ENCODE measurements at places on chromosomes 12 and 14.

GRCh38 chr14:49036984-49037516 is 549.1 kb downstream of the RPS29 start:
- DNase-seq = no peak

- no peak for DNase-seq
These were observed 4.8 kb upstream of the SERPINA9 start for GRCh38 chr14:94480809-94481208.

- DNase-seq = no peak
These were observed 114.0 kb downstream of the PRMT8 start for GRCh38 chr12:3604748-3605586.

DNA sequence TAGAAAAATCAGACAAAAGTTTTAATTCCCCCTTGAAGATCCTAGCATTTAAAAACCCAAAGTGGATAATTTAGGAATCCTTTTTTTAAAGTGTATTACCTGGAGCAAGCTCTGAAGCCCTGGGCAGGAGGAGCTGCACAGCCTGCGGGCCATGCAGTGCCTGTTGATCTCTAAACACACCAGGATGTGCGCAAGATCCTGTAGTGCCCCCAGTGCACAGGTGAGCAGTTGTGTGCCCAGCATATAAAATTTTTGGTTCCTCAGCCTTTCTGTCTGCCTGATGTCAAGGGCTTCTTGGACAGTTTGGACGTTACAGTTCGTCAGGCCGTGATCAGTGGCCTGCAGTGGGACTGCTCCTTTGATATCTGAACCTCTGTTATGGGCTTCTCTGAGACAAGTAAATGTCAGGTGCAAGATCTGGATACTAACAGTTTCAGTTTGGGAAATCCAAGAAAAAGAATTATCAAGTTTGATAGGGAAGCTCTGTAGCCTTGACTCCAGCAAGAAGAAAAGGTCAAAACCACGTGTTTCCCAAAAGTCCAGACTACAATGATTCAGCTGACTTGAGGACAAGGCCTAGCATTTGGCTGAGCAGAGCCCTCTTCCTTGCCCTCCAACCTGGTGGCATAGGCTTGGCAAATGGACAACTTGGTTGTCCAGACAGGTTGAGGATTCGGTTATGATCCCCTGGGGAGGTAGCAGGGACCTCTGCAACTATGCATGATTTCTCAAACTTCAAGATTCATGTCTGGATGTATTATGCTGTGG is 1.0 kb downstream of the ATXN7L3B start:
- DNase-seq = no peak

DNA sequence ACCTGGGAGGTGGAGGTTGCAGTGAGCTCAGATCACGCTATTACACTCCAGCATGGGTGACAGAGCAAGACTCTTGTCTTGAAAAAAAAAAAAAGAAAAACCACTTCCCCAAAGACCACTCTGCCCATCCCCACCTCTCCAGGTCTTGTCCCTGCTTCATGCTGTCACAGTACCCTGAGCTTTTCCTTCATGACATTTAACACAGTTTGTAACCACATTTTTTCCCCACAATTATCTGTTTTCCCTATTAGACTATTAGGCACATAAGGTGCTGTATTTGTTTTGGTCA is 6.9 kb downstream of the HECTD1 start:
- no peak for DNase-seq

DNA sequence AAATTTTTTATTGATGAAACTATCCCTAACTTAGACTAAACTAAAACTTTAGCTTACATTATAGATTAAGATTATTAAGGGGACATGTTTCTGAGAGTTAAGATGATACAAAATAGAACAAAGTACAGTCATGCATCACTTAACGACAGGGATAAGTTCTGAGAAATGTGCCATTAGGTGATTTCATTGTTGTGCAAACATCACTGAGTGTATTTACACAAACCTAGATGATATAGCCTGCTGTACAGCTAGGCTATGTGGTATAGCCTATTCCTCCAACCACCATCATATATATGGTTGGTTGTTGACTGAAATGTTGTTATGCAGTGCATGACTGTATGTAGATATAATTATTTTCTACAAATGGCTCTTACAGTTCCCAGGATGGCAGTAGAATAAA is 46.5 kb downstream of the ATP6V1D start:
- no peak for DNase-seq

DNA sequence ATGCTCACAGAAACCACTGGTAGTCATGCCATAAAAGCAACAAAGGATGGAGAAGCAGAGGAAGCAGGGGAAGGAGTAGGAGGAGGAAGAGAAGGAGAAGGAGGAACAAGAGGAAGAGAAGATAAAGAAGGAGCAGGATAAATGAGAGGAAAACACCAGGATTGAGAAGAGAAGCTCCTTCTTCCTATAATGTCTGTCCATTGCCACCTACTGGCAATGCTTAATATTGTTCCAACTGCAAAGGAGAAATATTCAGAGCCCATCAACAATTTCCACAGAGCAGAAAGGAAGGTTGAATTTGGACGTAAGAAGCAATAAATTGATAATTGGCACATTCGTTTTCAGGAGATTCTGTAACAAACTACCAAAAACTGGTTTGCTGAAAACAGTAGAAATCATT is 898.4 kb downstream of the SLC16A7 start:
- DNase-seq = no peak

DNA sequence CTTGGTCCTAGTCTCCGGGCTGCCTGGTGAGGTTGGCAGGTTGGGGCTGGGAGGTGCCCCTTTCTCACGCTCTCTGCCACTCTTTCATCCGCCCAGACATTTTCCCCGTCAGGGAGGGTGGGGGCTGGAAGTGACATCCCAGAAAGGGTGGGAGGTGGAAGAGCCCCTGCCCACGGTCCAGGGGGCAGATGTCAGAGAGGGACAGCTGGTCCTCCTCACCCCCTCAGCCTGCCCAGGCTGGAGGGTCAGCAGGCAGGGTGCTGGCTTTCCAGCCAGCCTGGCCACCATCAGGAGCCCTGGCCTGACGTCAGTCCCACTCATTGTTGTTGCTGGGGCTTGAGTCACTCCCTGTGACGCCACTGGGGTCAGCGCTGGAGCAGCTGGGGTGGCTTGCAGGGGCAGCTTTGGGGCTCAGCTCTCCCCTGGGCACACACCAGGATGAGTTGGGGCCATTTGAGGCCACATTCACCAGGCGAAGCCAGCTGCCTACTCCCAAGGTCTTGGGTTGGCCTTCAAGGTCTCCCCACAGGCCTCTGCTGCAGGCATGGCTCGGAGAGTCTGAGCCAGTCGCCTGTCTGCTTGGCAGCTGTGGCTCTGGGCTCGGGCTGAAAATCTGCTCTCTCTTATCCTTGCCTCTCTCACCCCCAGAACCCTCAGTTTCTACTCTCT is 5.7 kb upstream of the ATG101 start:
- no peak for DNase-seq

DNA sequence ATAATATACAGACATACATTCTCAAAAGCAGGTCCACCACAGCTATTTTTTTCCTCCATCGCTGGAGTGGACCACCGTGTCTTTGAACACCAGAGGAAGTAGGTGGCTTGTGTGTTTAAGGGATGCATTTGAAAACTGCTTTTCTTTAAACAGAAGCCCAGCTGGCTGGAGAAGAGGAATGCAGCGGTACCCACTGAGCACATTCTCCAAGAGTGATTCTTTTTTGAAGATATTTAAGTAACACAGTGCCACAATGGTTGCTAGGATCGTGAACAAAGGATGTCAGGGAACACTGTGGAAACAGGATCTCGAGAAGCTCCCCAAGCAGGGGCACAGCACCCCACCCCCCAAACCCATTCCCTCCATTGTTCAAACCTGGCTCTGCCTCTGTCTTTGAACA is 286.6 kb upstream of the PWP1 start:
- DNase-seq = no peak

DNA sequence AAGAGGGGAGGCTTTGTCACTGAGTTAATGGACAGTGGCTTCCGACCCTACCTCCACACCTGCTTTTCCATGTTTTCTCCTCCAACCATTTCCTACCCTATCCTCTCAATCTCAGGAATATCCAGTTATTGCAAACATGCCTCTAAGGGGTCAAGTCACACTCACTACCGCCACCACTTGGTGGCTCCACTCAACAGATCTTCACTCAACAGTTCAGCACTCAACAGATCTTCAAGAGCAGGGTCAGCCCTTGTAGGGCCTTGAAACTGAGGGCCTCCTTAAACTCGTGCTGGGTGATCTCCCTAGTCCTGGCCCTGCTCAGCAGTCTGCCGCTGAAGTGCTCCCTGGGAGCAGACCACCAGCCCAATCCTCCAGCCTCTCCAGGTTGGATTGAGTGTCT is 14.2 kb downstream of the ZNF641 start:
- no peak for DNase-seq

DNA sequence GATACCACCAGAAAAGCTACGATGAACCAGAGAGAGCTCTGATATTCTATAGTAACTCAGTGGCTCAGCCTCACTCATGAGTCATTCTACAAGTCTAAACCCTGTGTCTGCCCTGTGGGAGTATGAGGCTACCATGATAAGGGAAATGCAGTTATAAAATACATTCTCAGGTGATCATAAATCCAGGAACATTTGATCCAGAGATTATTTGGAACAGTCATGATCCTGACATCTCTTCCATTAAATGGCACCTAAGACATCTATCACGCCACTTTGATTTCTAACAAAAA is 202.6 kb upstream of the RASSF8 start:
- no peak for DNase-seq

- no peak for DNase-seq
These were observed 77.3 kb downstream of the NOS1 start for GRCh38 chr12:117284140-117284539.

- DNase-seq = no peak
These were observed 856.6 kb upstream of the MGAT4C start for GRCh38 chr12:87112571-87113345.

GRCh38 chr12:129911428-129912049 is 7.7 kb upstream of the TMEM132D start:
- no peak for DNase-seq

- DNase-seq = no peak
These were observed 156.1 kb upstream of the FSCB start for GRCh38 chr14:44663136-44663535.

GRCh38 chr14:91328313-91329050 is 84.0 kb upstream of the GPR68 start:
- DNase-seq = no peak

DNA sequence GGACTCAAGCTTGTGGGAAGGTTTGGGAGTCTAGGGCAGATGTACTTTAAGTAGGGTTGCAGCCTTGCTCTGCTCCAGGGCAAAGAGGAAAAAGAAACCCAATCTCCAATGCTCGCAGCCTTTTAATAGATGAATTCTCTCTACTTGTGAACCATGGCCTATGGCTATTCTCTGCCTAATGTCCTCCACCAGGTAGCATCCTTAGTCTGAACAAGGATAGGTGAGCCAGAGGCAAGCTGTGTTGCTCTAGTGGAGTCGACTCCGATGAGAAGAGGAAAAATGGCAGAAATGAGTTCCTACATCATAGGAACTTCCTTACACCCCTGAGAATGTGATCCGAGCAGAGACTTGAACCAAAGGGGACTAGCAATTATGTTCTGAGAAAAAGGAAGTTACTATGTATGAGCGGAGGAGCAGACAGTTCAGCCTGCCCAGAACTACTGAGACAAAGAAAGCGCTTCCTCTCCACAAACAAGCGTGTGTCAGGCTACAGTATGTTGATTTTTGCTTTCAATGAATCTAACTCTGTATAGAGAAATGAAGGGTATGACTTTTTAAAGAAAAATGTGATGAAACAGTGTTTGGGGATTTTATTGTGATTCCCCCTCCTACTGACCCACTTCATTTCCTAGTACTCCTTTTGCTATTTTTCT is 153.6 kb upstream of the ARID2 start:
- DNase-seq = no peak

DNA sequence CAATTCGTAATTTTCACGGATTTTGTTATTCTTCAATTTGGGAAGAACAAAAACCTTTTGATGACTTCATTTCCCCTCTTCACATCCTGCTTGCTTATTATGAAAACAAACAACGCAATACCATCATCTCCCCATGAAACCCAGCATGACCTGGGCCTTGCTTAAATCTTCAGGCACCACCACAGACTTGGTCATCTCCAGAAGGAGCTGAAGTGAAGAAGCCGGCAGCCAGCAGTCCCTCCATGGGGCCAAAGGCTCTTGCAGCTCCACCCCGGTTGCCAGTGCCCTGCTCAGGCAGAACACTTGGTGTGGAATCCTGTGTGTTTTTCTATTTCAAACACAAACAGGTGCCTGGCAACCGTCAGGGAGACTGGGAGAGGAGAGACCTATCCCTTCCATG is 982.9 kb upstream of the TMEM132C start:
- DNase-seq = no peak

DNA sequence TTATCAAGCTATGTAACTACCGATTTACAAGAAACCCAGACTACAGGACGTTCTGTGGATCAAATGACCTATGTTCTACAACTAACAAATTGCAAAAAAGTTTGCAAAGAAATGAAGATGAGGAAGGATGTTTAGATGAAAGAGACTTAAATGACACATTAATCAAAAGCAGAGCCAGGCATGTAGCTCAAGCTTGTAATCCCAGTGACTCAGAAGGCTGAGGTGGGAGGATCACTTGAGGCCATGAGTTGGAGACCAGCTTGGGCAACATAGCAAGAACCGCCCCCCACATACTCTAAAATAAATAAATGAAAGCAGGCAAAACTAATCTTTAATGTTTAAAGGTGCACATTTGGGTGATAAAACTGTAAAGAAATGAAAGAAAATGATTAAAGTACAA is 331.9 kb downstream of the BTG1 start:
- no peak for DNase-seq

DNA sequence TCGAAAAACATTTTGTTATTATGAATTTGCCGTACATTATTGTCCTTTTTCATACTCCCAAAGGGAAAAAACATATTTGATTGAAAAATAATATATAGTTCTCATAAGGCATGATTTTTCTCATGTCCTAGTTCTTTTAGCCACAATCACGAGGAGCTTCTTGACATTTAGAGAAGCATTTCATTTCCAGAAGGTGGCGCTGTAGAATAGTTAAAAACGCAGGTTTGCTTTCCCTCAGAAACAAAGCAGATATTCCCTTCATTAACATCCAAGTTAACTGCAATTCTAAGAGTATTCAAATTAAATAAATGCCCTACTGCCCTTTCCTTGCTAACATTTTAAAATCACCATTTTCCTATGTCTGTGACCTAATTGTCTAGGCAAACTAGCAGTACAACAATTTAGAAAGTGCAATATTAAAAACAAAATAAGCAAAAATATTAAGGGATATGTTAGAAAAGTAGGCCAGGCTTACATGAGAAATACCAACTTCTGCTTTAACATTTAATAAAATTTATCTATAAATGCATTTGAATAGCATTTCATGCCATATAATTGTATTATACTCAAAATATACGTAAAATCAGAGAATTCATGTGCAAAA is 10.9 kb upstream of the PIK3C2G start:
- no peak for DNase-seq
